ENCODE measurements at places on chromosomes 7 and 10. TPM values are rescaled to one million over a fixed set of nuclear protein-coding genes. Genes with fewer than 3 reads are reported as not detected.
A peak's percentile ranks its signal among the peaks of the same experiment; 100 is the strongest.

The ASIC3 gene
- total RNA-seq, result 2.2 TPM

The BTBD16 gene
- 0.29 TPM for total RNA-seq

The PILRA gene
- 0.92 TPM for total RNA-seq

DNA sequence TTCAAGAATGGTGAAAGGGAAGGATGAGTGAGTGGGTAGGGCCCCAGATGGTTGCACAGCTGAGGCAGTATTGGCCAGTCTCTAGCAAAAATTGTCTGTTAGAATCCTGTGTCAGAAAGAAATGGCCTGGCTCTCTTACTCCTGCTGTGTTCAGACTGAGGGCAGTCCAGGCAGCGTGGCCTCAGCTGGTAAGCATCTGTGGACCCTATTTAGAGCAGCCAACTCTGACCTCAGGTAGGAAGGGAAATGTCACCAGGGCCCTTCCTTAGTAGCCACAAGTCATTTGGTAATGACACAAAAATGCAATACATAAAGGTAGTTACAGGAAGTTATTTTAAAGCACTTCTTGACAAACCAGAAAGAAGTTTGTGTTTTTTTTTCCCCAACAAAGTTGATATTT, 1194.7 kb downstream of the CNTNAP2 start:
- H3K27me3 ChIP-seq, result no peaks in the 10 kb centered on the region
- no peak for DNase-seq
- H3K27ac ChIP-seq, result no peak overlapping the region
- peaks cover 8% of the 10 kb centered on the region for H3K4me1 ChIP-seq
- H3K36me3 ChIP-seq, result no peaks in the 10 kb centered on the region

DNA sequence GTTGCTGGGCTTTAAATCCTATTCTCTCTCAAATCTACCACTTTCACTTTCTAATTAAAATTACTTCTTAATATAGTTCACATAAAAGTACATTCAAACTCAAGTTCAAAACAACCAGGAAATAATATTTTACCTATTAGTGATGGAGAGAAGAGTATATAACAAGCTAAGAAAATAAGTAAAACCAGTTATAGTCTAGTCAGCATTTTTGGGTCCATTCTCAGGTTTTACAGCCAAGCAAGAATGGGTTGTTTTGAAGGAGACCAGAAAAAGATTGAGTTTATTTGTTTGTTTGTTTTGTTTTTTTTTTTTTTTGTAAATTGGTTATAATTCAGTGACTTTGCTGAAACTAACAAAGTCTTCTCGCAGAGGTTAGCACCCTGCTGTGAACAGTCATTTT, 106.3 kb upstream of the PTPRZ1 start:
- H3K27me3 ChIP-seq, result peaks cover 11% of the 10 kb centered on the region
- no peak overlapping the region for H3K4me3 ChIP-seq
- no peaks in the 10 kb centered on the region for H3K36me3 ChIP-seq

DNA sequence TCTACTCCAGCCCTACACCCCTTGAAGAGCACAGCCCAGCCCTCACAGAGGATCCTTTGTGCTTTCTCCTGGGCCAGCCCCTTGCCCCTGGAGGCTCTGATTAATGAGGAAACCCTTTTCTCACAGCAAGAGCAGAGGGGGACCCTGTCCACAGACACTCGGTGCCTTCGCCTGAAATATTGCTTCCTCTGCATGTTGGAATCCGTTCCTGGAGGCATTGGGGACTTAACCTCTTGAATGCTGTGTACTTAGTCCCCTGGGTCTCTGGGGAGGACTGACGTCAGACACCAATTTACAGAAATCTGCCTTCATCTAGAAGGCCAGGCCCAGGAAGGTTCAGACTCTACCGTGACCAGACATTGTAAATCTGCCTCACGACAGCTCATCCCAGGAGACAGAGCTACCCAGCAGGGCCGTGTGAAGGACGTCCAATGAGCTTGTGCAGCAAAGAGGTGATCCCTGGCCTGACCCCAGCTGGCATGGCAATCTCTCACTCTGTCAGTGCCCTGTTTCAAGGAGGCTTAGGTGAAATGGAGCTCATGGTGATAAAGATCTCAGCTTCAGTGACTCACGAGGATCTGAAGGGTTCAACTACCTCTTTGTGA, 8.1 kb upstream of the TMEM72 start:
- H3K27me3 ChIP-seq, result no peaks in the 10 kb centered on the region
- H3K4me1 ChIP-seq, result peaks cover 5% of the 10 kb centered on the region
- no peak for DNase-seq
- no peak overlapping the region for H3K4me3 ChIP-seq
- H3K27ac ChIP-seq, result no peak overlapping the region

DNA sequence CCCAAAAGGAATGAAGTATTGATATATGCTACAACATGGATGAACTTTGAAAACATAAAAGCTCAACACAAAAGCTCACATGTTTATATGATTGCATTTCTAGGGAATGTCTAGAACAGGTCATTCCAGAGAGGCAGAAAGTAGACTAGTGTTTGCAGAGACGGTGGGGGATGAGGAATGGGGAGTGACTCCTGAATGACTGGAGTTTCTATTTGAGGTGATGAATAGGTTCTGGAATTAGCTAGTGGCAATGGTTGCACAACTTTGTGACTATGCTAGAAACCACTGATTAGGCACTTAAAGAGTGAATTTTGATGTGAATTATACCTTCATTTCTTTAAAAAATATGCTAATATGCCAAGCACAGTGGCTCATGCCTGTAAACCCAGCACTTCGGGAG, 6.9 kb downstream of the KPNA7 start:
- H3K4me3 ChIP-seq, result no peak overlapping the region
- H3K36me3 ChIP-seq, result peaks cover 4% of the 10 kb centered on the region
- no peak for DNase-seq
- peaks cover 7% of the 10 kb centered on the region for H3K4me1 ChIP-seq
- H3K27me3 ChIP-seq, result no peaks in the 10 kb centered on the region
- no peak overlapping the region for H3K27ac ChIP-seq

DNA sequence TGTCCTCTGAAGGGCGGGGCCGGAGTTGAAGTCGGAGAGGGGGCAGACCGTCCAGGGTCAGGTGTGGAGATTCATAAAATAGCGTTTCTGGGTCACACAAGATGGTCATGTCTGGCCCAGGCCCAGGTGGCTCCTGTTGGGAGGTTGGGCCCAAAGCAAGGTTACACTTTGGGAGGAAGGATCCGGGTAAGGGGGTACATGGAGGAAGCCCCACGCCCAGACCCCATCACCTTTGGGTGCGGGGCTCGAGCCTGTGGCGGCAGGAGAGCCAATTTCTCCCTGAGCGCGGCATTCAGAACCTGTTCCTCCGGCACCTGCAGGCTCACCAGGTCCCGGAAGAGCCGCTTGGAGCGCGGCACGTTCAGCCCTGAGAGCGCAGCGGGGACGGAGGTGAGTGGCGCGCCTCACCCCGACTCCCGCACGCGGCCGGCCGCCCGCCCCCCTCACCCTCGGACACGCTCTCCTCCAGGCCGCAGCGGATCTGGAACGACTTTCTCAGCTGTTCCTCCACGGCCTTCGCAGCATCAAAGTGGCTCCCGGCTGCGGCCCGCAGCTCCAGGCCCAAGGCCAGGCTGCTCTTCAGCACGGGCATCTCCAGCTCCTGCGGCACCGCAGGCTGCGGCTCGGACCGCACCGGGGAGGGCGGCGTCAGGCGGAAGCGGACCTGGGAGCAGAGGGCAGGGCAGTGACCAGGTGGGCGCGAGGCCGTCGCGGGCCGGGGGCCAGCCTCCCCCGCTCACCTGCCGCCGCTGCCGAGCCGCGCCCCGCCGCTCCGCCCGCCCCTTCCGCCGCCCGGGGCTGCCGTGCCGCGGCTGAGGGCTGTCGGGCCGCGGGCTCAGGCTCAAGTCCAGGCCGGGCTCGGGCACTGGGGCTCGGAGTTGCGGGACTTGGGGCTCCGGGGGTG, 644 bp downstream of the PPP1R35 start:
- H3K27ac ChIP-seq, result peak overlapping the region; percentile 88
- H3K4me1 ChIP-seq, result peaks cover 38% of the 10 kb centered on the region
- no peaks in the 10 kb centered on the region for H3K27me3 ChIP-seq
- peaks cover 8% of the 10 kb centered on the region for H3K36me3 ChIP-seq
- peak; percentile 83 for DNase-seq
- peak overlapping the region; percentile 88 for H3K4me3 ChIP-seq

GRCh38 chr10:63286340-63286739, 153.2 kb downstream of the NRBF2 start:
- no peak overlapping the region for H3K4me3 ChIP-seq
- peak overlapping the region; percentile 71 for H3K27ac ChIP-seq
- no peaks in the 10 kb centered on the region for H3K36me3 ChIP-seq

GRCh38 chr10:122576291-122576690, 15.7 kb downstream of the DMBT1 start:
- peak; percentile 41 for DNase-seq
- H3K36me3 ChIP-seq, result peaks cover 7% of the 10 kb centered on the region
- peaks cover 39% of the 10 kb centered on the region for H3K27me3 ChIP-seq
- no peak overlapping the region for H3K4me3 ChIP-seq
- H3K4me1 ChIP-seq, result no peaks in the 10 kb centered on the region

DNA sequence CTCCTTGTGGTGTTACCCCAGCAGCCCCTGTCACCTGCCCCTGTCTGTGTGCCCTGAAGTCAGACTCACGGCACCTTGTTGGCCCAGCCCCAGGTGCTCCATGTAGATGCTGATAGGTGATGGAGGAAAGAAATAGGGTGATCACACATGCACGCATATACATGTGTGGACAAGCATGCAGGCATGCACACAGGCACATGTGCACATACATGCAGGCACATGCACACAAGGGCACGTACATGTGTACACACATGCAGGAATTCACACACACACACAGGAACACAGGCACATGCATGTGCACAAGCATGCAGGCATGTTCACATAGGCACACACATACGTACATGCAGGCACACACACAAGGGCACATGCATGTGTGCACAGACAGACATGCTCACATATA, 16.6 kb upstream of the ELFN1 start:
- no peak overlapping the region for H3K27ac ChIP-seq
- H3K36me3 ChIP-seq, result no peaks in the 10 kb centered on the region
- H3K27me3 ChIP-seq, result peaks cover 42% of the 10 kb centered on the region
- H3K4me3 ChIP-seq, result no peak overlapping the region
